ENCODE measurements at places on chromosomes 13 and 19. TPM values are rescaled to one million over a fixed set of nuclear protein-coding genes. Genes with fewer than 3 reads are reported as not detected.

DNA sequence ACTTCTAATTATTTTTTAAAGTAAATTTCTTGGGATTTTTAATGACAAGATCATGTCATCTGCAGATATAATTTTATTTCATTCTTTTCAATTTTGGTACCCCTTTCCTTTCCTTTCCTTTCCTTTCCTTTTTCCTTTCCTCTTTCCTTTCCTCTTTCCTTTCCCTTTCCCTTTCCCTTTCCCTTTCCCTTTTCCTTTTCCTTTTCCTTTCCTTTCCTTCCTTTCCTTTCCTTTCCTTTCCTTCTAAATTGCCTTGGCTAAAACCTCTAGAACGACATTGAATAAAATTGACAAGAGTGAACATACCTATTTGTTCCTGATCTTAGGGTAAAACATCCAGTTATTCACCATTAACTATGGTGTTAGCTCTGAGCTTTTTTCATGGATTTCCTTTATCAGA lies 334.1 kb downstream of the NDFIP2 start:
- no peak for DNase-seq

- DNase-seq = peak; percentile 61
These were observed 17.8 kb downstream of the SPC24 start for GRCh38 chr19:11137542-11138384.

- peak; percentile 86 for DNase-seq
These were observed 141.3 kb downstream of the STOML3 start for GRCh38 chr13:38849315-38849714.

- DNase-seq = no peak
These were observed 7.9 kb downstream of the PPP1R37 start for GRCh38 chr19:45100846-45101252.

DNA sequence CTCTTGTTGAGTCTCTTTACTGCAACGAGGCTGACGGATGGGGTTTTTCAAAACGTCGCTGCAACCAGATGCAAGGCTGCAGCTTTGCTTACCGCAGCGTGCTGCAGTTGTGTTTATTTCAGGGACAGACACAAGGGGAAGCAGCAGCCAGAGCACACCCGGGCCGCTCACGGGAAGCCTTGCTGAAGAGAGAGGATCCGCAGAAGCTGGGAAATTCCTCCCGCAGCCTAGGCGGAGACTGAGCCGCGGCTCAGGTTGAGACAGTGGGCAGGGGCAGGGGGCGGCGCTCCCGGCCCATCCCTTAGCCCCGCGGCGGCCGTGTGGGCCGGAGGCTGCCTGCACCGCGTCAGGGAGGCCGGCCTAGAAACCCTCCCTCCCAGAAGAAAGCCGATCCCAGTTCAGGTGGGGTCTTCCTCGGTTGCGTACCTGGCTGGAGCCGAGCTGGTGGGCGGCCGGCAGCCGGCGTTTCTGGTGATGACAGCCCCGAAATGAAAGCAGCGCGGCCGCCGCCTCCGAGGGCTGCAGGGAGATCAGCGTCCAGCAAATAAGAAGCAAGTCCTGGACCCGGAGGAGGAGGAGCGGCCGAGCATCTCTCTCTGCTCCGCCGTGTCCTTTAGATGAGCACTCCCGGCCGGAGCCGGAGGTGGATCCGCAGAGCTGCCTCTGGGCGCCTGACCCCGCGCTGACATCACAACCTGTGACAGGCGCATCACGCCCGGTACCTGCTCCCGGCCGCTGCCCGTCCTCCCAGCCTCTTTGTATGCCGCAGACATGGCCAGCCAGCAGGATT lies at the start of gene FRY:
FRY (plus strand) TSS at position 750 of the 790 bp plus-strand sequence; CDS start at position 772, 22 bp downstream.
- DNase-seq = no peak

DNA sequence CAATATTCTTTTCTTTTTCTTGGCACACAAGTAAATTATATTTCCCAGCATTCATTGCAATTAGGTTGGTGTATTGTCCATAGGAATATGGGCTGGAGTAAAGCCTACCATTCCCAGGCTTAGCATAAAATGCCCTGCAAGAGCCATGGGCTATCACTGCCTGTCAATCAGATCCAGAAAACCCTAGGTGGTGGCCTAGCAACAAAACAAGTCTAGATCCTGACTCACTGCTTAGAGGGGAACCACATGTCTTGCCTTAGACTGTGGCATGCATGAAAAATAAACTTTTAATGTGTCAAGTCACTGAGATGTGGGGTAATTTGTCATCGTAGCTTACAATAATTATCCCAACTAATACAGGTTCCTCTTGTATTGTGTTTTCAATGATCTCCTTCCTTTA lies 16.2 kb downstream of the SOX21 start:
- no peak for DNase-seq

- DNase-seq = no peak
These were observed 2.6 kb upstream of the CLEC4G start for GRCh38 chr19:7734220-7735203.

DNA sequence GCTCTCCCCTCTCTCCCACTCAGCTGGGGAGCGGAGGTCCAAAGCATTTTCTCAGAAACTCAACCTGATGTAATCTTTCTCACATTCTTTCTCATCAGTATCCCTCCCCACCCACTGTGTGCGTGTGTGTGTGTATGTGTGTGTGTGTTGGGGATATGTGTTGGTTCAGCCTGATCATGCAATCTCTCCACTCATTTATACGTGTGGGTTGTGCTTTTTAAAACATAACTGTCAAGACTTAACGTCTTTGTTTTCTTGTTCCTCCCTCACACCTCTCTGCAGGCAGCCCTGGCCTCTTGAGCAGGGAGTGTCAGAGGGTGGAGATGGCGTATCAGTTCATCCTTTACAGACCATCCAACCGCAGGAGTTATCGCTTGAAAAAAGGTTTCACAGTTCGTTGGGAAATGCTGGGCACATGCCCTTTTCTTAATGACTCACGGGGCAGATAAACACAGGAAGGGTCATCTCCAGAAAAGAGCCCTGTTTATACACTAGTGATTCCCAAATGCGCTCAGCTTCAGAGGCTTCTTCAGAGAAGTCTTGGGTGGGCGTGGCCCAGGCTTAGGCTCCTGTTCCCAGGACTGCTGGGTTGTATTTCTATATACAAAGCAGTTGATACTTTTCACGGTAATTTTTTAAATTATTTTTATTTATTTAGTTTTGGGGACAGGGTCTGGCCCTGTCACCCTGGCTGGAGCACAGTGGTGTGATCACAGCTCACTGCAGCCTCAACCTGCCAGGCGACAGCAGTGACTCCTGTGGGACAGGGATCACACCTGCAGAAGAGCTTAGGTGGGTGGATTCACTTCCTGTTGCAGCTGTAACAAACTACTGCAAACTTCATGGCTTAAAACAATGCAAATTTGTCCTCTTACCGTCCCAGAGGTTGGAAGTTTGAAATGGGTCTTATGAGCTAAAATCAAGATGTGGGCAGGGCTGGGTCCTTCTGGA lies 60.3 kb downstream of the CCDC70 start:
- no peak for DNase-seq

DNA sequence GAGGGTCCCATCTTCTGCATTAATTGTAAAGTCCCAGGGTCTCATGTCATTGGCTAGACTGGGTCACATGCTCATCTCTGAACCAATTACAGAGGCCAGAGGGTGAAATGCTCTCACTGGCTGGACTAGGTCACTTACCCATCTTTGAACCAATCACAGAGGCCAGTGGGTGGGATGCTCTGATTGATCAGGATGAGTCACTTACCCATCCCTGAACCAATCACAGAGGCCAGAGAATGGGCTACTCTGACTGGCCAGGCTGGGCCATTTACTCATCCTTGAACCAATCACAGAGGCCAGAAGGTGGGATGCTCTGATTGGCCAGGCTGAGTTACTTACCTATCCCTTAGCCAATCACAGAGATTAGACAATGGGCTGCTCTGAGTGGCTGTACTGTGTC lies 5.3 kb downstream of the MISP start:
- DNase-seq = peak; percentile 73

The PROZ gene
- total RNA-seq = not detected

All from foreskin keratinocyte (primary cell).